ENCODE measurements at places on chromosomes 6 and 20. TPM values are rescaled to one million over a fixed set of nuclear protein-coding genes. Genes with fewer than 3 reads are reported as not detected.

DNA sequence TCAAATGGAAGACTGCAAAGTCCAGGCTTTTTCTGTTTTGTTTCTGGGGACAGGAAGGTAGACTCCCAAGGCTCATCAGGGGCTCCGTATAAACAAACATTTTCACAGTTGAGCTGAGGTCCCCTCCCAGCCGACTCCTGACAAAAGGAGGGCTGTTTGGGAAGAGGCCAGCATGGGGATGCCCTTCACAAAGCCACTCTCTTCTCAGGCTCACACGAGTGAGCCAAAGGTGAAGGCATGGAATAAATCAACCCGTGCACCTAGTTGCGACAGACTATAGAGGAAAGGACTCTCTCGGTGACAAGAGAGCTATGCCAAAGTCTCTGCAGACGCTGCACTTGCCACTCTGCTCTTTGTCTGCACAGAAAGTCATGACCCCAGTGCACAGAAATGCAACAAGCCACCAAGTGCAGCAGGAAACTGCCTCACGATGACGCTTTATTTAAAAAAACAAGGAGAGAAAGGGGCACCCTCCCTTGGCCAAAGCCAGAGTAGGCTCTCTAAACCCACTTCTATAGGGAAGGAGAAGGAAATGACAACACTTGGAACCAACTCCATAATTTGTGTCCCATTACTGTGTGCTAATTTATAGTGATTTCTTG, 21.0 kb downstream of the JAG1 start:
- H3K4me1 ChIP-seq: peaks cover 52% of the 10 kb centered on the region
- H3K36me3 ChIP-seq: peaks cover 63% of the 10 kb centered on the region
- H3K4me3 ChIP-seq: no peak overlapping the region
- peak overlapping the region; percentile 88 for H3K27ac ChIP-seq
- H3K27me3 ChIP-seq: no peaks in the 10 kb centered on the region
- no peak for DNase-seq

- no peak for DNase-seq
- no peaks in the 10 kb centered on the region for H3K36me3 ChIP-seq
- peak overlapping the region; percentile 77 for H3K27ac ChIP-seq
- peaks cover 29% of the 10 kb centered on the region for H3K4me1 ChIP-seq
- no peaks in the 10 kb centered on the region for H3K27me3 ChIP-seq
These were observed 26.4 kb upstream of the PAQR8 start for GRCh38 chr6:52335576-52335975.

GRCh38 chr20:47736570-47737152, 48.6 kb downstream of the SULF2 start:
- no peak overlapping the region for H3K27ac ChIP-seq
- peaks cover 16% of the 10 kb centered on the region for H3K36me3 ChIP-seq
- no peak overlapping the region for H3K4me3 ChIP-seq
- no peaks in the 10 kb centered on the region for H3K4me1 ChIP-seq
- H3K27me3 ChIP-seq: no peaks in the 10 kb centered on the region

- H3K27me3 ChIP-seq: no peaks in the 10 kb centered on the region
- H3K4me1 ChIP-seq: peaks cover 1% of the 10 kb centered on the region
- no peak overlapping the region for H3K4me3 ChIP-seq
- peak overlapping the region; percentile 14 for H3K27ac ChIP-seq
These were observed 8.9 kb upstream of the ERVFRD-1 start for GRCh38 chr6:11120271-11121005.

CRYBG1 gene
- 3.0 TPM for total RNA-seq

ACTR5 gene
- total RNA-seq: 9.8 TPM

GABRR2 gene
- 0.47 TPM for total RNA-seq

TP53TG5 gene
- not detected for total RNA-seq

XKR7 gene
- 2.7 TPM for total RNA-seq
